Omental fat pad (tissue), 4 donors: ENCODE measurements at places on chromosomes 5 and 9.

DNA sequence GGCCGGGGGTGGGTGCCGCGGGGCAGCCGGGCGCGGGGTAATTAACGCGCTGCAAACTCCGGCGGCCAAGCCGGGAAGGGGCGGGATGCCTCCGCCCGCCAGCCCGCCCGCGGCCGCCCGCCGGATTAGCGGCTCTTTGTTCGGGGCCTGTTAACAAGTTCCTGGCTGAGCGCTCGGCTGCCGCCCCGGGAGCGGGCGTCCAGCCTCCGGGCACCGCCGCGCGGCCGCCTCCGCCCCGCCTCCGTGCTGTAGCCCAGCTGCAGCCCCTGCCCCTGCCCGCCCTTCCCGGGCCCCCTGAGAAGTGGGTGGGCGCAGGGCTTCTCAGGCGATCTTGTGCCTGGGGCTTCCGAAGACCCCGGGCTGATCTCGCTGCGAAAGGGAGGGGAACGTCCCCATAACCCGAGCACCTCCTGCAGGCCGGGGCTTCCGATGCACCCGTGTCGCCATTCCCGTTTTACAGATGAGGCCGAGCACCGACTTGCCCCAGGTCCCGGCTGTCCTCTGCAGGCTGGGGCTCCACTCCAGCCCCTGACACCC is 7.5 kb downstream of the UNC5A start:
- DNase-seq = no peak

DNA sequence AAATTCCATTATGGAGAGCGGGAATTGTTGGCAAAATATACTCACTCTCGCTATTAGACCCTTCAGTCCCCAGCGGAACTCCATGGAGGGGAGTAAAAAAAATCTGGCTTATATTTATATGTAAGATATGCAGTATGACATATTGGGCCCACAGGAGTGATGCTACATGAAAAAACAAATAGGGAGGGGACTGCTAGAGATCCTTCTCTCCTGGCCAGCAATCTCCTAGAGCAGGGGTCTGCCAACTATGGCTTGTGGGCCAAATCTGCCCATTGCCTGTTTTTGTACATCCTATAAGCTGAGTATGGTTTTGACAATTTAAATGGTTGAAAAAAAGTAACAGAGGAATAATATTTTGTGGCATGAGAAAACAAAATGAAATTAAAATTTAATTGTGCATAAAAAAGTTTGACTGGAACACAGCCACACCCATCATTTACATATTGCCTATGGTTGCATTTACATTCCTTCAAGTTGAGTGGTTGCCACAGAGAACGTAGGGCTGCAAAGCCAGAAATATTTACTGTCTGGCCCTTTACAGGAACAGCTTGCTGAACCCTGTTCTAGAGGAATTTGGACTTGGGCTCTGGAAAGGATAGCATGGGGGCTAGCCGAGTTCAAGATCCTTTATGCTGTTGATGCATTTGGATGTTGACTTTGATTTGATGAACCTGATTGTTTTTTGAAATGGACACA is 197.3 kb upstream of the CLINT1 start:
- no peak for DNase-seq

GRCh38 chr9:87276851-87277261 is 220.8 kb upstream of the DAPK1 start:
- DNase-seq = no peak

DNA sequence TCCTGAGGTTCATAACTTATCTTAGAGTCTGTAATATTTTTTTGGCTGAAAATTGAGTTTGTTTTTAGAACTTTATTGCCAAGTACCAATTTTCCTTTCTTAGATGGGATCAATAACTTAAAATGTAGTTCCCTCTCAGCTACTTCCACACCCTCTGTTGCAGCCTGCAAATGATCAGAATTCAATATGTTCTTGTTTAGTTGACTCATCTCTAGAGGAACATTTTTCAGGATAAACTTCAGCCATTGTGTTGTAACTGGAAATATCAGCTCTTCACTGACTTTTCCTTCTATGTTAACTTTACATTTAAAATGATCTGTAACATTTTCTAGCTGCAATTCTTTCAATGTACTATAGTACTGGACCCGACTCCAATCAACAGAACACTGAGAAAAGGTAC is 115.7 kb downstream of the ESM1 start:
- no peak for DNase-seq

DNA sequence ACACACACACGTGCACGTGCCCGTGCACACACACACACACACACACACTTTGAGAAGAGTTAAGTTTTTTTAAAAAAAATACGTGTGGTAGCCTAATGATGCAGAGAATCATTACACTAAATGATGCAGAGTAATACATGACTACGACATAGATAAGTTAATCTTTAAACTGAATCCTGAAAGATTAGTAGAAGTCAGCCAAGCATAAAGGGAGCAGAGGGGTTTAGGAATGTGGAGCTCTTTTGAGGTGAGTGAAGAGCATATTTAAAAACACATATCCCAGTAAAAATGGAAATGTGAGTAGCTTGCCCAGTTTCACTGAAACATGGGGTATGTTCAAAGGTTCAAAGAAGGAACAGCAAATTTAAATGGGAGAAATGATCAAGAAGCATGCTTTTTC is 61.3 kb upstream of the TYRP1 start:
- DNase-seq = no peak

- no peak for DNase-seq
Observed at GRCh38 chr5:73592551-73592950, 27.0 kb downstream of the UTP15 start.

DNA sequence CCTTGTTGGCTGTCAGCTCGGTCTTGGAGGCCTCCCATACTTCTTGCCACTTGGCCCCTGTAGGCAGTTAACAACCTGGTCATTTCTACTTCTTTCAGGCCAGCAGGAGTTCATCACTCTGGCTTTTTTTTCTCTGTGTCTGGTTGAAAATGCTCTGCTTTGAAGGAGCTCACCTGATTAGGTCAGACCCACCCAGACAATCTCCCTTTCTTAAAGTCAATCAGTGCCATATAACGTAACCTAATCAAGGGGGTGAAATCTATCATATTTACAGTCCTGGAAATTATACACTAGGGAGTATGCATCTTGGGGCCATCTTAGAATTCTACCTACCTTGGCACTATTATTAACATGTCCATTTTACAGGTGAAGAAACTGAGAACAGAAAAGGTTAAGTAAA is 155.4 kb downstream of the SREK1 start:
- no peak for DNase-seq

- no peak for DNase-seq
Observed at GRCh38 chr5:10727861-10728260, 33.2 kb downstream of the DAP start.

DNA sequence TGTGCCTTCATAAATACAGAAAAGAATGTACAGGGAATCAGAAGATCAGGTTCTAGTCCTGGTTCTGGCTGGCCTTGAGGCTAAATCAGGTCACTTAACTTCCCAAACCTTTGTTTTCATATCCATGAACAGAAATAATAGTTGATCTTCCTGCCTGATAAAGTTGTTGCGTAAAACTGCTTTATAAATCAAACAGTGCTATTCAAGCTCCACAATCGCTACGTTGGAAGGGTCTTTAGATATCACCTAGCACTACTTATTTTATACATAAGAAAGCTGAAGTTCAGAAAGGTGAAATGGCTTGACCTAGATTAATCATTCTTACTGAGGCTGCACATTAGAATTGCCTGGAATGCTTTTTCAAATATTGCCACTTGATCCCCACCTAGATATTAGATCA is 36.3 kb upstream of the GCNT4 start:
- no peak for DNase-seq

- no peak for DNase-seq
Observed at GRCh38 chr9:23686896-23687295, 139.1 kb downstream of the ELAVL2 start.

- DNase-seq = no peak
Observed at GRCh38 chr5:173736923-173737412, 120.5 kb upstream of the BOD1 start.

GRCh38 chr5:140881889-140882590 is at the start of gene PCDHA13:
Gene PCDHA13, plus strand, starts transcription at chr5:140882124. Its CDS starts 145 bp downstream, at chr5:140882269.
- no peak for DNase-seq

GRCh38 chr9:35653611-35654010 is 2.9 kb upstream of the SIT1 start:
- no peak for DNase-seq

DNA sequence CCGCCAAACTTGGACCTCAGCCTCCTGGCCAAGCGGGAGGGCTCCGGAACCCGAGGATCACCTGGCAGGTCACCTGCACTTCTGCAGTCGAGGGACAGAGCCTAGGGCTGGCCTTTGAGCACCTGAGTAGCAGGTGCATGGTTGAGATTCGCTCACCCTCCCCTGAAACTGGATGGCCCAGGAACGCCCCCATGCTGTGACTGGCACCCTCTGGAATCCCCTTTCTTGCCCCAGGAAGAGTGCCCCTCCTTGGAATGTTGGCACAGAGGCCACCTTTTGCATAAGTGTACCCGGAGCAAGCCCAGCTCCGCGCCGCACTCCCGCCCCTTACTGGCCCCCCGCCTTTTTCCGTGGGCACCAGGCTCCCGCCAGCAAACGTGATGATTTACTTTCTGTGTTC is 112.5 kb upstream of the IER5L start:
- no peak for DNase-seq

GRCh38 chr9:91395106-91395552 is 28.5 kb downstream of the NFIL3 start:
- DNase-seq = no peak
